Activated CD4-positive, alpha-beta T cell treated with anti-CD3 and anti-CD28 coated beads for 1 hour (primary cell): ENCODE measurements at places on chromosomes 1 and 21.

DNA sequence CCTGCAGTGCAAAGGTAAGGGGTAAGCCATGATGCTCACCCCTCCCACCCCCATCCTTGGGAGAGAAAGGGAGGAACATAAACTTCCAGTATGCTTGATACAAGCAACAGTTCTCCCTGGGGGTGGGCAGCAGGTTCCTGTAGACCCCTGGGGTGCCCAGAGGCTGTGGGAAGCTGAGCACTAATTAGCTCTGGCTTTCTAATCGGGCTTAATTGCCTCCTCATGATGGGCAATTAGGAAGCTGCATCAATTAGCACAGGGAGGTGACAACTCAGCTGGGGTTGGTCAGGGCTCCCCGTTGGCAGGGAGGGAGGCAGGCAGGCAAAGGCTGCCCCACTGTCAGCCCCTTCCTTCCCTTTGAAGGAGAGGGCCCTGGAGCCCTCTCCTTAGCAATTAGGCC lies 15.7 kb upstream of the LMNA start:
- DNase-seq, result no peak

DNA sequence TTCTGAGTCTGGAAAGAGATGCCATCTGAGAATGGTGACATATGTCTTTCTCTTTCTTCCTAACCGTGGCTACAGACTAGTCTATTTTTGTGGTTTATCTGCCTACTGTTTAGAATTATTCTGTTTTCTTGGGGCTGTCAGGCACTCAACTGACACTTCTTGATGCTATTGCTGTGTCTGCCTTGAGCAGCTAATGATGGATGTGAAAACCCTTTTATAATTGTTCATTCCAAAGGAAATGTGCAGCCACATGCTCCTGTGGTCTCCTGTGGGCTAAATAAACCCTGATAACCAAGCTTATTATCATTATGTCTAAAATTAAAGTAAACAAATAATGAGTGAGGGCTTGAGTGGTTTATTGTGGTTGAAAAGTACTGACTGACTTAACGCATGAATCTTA lies 52.7 kb upstream of the CXADR start:
- DNase-seq, result no peak

DNA sequence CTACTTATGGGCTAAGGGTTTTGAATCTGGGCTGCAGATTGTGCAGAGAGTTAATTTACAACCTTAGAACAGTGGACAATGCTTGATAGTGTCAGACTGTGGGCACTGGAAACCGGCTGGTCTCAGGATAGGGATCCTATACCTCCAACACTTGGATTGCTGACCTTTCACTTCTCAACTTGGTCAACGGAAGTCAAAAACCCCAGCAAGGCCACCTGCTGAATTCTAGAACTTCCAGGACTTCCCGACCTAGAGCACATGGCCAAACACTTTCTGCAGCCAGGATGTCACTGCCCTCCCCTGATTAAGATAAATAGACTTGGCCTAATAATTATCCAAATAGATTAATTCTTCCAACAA lies 336 bp upstream of the DENND2D start:
- no peak for DNase-seq

DNA sequence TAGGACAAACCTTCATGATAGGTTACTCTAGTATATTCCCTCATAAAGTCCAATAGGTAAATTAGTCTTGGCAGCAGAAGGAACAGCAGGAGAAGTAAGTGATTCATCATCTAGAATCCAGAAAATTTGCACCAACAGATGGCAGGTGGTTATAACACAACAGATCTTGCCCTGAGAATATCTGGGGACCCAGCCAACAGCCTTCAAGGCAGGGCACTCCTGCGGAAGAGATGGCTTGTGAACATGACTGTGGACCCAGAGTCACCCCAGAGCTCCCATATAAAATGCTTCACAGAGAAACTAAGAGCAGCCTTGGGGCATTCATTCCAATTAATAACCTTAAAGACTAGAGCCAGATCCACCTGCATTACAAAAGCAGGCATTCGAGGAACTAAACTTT lies 7.9 kb upstream of the PLA2G2C start:
- DNase-seq, result no peak

DNA sequence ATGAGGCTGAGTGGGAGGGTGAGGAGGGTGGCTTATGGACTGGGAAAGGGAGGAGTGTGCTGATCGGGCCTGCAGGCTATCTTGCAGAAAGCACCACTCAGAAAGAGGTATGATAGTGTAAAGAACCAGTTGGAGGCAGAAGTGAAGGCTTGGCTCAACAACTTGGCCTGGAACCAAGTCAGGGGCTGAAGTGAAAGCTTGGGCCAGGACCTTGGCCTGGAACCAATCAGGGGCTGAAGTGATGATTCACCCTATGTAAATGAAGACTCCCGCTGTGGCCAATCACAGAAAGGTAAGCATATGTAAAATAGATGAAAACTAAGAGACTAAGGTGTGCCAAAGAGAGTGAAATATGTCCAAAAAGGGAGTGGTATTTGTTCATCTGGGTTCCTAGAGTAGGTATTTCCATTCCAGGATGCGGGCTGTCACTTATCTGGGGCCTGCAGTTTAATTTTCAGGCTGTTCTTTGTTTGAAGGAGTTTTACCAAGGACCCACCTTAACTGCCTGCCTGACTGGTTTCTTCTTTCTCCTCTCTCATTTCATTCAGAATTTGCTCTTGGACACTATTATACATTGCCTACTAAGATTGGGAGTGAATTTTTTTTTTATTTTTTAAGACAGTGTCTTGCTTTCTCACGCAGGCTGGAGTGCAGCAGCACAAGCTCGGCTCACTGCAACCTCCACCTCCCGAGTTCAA lies 5.1 kb upstream of the RFX5 start:
- DNase-seq, result no peak

DNA sequence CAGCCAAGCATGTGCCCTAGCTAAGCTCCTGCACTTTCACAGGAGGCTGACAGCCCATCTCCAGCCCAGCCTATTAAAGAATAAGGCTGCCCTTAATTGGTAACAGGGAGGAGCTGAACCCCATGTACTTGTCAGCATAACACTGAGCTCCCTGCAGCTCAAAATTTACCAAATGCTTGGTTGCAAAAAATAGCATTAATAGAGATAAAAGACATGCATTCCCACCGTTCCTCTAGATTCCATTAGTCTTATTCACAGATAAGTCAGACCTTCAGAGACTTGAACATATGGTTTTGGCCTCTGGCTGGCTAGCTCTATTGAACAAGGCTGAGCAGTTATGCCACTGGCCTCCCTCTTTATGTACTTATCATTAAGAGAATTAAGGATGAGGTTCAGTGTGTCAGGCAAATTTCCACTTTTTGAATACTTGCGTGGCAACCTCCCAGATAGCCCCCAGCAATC lies 29.2 kb downstream of the OLFML3 start:
- no peak for DNase-seq

DNA sequence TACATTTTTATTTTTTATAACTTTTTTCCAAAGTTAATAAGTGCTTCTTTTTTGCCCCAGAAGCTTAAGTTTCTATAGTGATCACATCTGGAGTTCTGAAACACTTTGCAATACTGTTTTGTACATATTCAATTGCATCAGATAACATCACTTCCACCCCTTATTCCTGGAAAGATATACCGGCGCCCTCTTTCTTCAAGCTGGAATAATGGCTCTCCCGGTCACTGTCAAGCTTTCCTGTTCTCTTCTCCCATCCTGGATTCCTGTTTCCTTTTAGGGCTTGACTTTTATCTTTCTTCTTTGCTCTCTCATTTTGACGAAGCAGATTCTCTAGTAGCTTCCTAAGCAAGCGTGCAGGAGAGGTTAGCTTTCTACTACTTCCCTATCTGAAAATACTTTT lies 1866.8 kb downstream of the MRPL39 start:
- no peak for DNase-seq

DNA sequence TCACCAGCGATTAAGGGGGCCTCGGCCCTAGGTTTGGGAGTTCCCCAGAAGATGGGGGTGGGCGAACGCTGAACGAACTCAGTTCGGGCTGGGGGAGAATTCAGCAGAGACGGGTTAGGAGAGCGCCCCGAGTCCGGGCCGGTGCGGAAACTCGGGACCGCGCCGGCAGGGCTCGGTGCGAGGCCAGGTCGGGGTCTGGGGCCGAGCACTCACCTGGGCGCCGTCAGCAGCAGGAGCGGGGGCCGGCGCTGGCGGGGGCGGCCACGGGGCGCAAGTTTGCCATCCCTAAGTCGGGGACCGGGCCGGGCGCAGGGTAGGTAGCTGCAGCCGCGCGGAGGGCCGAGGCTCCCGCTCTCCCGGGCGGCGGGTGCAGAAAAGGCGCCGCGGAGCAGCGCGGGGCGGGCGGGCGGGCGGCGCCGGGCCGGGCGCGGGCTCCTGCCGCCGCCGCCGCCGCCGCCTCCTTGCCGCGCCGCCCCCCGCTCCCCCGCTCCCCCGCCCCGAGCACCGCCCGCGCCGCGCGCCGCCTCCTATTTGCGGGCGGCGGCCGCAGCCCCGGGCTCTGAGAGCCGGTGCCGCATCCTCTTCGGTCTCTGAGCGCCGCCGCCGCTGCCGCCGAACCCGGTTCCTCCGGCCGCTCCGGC lies 349 bp downstream of the ADGRB2 start:
- no peak for DNase-seq

DNA sequence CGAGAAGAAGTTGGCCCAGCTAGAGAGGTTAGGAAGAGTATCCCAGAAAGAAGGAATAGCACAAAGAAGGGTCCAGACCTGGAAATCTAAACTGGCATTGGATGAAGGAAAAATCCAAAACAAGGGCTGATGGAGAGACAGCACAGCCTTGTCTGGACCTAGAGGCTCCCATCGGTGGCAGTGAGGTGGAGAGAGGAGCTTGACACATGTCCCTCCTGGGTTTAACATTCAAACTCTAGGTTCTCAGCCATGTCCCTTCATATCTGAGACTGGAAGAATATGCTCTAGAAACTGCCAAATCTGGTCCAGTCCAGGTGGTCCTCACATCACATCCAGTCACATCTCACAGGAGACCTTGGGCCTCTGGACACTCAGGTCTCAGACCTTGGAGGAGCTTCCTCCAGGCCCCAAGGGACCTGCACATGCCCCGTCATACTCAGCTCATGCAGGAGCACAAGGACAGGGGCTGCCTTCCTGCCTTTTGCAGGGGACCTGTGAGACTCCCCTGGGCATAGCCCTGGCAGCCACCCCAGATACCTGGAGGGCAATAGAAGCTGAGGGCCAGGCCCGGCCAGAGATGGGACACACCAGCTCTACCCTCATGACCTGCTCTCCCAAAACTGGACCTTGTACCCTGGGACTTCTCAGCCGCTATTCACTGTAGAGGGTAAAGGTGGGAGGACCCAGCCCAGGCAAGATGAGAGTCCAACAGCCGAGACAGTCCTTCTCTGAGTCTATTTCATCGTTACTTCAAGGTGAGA lies 7.5 kb downstream of the TMEM125 start:
- DNase-seq, result no peak

DNA sequence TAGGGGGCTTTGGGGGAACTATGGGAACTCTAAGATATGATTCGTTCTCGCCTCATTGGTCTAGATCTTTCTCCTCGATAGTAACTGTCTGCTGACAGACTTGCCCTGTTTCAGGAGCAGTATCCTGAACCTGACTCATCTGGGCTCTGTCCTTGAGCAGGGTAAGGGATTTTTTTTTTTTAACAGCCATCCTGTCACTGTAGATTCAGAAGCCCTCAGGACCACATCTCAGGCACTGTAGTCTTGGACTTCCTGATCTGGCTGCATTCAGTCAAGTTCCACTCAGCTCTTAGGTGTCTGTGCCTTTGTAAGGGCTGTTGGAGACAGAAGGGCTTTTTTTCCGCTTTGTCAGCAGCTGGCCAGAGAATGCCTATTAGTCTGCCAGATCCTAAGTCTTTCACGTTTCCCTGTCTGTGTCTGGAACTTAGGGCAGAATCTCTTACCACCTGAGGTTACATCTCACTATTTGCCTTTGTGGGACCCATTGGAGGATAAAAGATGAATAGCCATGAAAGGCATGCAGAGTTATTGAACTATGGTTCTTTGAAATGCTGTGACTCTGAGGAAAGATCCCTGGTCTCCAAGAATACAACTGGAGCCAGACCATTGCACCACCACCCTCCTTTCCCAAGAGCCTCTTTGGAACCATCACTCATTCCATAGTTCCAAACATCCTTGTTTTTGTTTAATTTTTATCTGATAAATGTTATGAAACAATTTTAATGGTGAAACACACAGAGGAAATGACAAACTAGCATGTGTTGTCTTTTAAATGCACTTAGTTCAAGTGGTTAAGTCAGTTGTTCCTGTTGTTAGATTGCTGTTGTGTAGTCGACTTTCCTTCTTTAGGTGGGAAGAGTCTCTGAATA lies 49.7 kb upstream of the MACF1 start:
- no peak for DNase-seq

DNA sequence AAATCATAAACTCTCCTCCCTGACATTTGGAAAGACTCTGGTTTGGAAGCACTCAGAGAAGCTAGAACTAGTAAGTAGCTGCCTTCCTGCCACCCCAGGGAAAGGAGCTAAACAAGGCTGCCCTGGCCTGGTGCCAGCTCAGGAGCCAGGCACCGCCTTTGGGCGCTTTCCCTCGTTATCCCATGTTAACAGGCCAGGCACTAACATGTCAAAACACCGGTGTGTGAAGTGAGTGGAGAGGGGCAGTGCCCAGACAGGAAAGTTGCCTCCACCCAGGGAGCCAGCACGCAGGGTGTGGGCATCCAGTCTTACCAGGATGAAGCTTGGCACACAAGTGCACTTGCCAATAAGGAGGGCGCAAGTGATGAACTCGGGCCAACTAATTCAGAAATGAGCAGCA lies 346.8 kb downstream of the RRAGC start:
- no peak for DNase-seq

DNA sequence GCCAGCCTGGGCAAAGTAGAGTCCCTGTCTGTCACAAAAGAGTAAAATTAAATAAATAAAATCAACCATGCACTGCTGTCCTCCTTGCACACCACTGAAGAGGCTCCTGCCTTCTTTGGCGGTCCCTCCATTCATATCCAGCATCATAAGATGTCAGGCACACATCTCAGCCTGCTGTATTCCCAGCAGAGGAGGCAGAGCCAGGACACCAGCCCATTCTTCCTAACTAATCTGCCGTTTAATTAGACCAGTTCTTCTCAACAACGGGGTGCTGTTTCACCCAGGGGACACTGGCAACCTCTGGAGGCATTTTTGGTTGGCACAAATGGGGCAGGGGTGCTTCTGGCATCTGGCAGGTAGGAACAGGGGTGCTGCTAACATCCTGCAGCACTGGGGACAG lies 119.7 kb downstream of the ETS2 start:
- DNase-seq, result no peak
